Mesothelial cell of epicardium (in vitro differentiated cells): ENCODE measurements at places on chromosomes 12 and 14. TPM values are rescaled to one million over a fixed set of nuclear protein-coding genes. Genes with fewer than 3 reads are reported as not detected.

OSGEP gene
- 67.0 to 72.9 TPM (median 69.7 TPM) in 3 replicates for total RNA-seq

FAR2 gene
- 7.0 to 7.4 TPM (median 7.2 TPM) in 3 replicates for total RNA-seq

LYZ gene
- total RNA-seq, result 0.34 to 0.60 TPM (median 0.47 TPM) in 3 replicates

VIPAS39 gene
- 25.8 to 29.7 TPM (median 27.8 TPM) in 3 replicates for total RNA-seq

FGD6 gene
- 17.5 to 18.2 TPM (median 18.0 TPM) in 3 replicates for total RNA-seq

GDF3 gene
- not detected in 3 replicates for total RNA-seq

RDH5 gene
- 9.7 to 11.2 TPM (median 11.2 TPM) in 3 replicates for total RNA-seq

PLEKHD1 gene
- total RNA-seq, result 0.20 to 0.24 TPM (median 0.20 TPM) in 3 replicates

LRP1 gene
- total RNA-seq, result 229 to 253 TPM (median 243 TPM) in 3 replicates

PRPH gene
- total RNA-seq, result 0.38 TPM in 1 of 3 replicates, not detected in the others

FNTB gene
- 37.5 to 47.6 TPM (median 45.7 TPM) in 3 replicates for total RNA-seq

MDM2 gene
- total RNA-seq, result 181 to 182 TPM (median 181 TPM) in 3 replicates

ACADS gene
- 11.9 to 12.8 TPM (median 11.9 TPM) in 3 replicates for total RNA-seq

DENND5B gene
- 27.1 to 27.7 TPM (median 27.2 TPM) in 3 replicates for total RNA-seq

KLRC4 gene
- total RNA-seq, result not detected in 3 replicates

ANGEL1 gene
- 36.3 to 39.9 TPM (median 39.4 TPM) in 3 replicates for total RNA-seq

PPP4R4 gene
- 0.29 to 0.64 TPM (median 0.54 TPM) in 3 replicates for total RNA-seq

MARCHF9 gene
- total RNA-seq, result 11.0 to 13.2 TPM (median 12.7 TPM) in 3 replicates

C12orf60 gene
- total RNA-seq, result 1.3 to 1.7 TPM (median 1.4 TPM) in 3 replicates

FAM186B gene
- total RNA-seq, result 0.29 to 0.50 TPM (median 0.40 TPM) in 3 replicates

LRTM2 gene
- total RNA-seq, result 0.45 to 0.47 TPM in 2 of 3 replicates, not detected in the other

FAM181A gene
- total RNA-seq, result not detected in 3 replicates

SSPN gene
- total RNA-seq, result 19.4 to 26.8 TPM (median 23.1 TPM) in 3 replicates

KCNK13 gene
- not detected in 3 replicates for total RNA-seq

ARG2 gene
- 2.5 to 4.5 TPM (median 2.9 TPM) in 3 replicates for total RNA-seq

KIF26A gene
- 18.4 to 20.0 TPM (median 19.4 TPM) in 3 replicates for total RNA-seq

ESPL1 gene
- total RNA-seq, result 15.7 to 20.8 TPM (median 15.9 TPM) in 3 replicates

RIN3 gene
- total RNA-seq, result 16.4 to 19.9 TPM (median 16.8 TPM) in 3 replicates
